ENCODE measurements at places on chromosomes 3 and 15. TPM values are rescaled to one million over a fixed set of nuclear protein-coding genes. Genes with fewer than 3 reads are reported as not detected.

DET1 gene
- total RNA-seq, result 8.3 TPM

RPP25 gene
- total RNA-seq, result 31.3 TPM

ANKRD63 gene
- not detected for total RNA-seq

PLS1 gene
- total RNA-seq, result 6.0 TPM

SLC6A11 gene
- not detected for total RNA-seq

PLA2G4E gene
- not detected for total RNA-seq

STAC gene
- 0.33 TPM for total RNA-seq

CFAP100 gene
- not detected for total RNA-seq

SUCNR1 gene
- not detected for total RNA-seq

LXN gene
- total RNA-seq, result 36.3 TPM

GP9 gene
- not detected for total RNA-seq

SYNM gene
- total RNA-seq, result 8.0 TPM

KCNAB1 gene
- 0.33 TPM for total RNA-seq

OR5H15 gene
- total RNA-seq, result not detected

EHHADH gene
- total RNA-seq, result 8.2 TPM

SNUPN gene
- 31.6 TPM for total RNA-seq

TTLL3 gene
- 9.6 TPM for total RNA-seq

C3orf70 gene
- 7.6 TPM for total RNA-seq

MRPS22 gene
- 103 TPM for total RNA-seq

CLDN16 gene
- under 0.01 TPM for total RNA-seq

PTPN23 gene
- total RNA-seq, result 30.0 TPM

NXPE3 gene
- 13.0 TPM for total RNA-seq

PLIN1 gene
- not detected for total RNA-seq

LRTM1 gene
- not detected for total RNA-seq

NSUN3 gene
- 17.3 TPM for total RNA-seq

IQSEC1 gene
- total RNA-seq, result 17.3 TPM

UPK1B gene
- total RNA-seq, result not detected

LYZL4 gene
- not detected for total RNA-seq

PCLAF gene
- 20.4 TPM for total RNA-seq

All from melanocyte of skin (primary cell).